ENCODE measurements at places on chromosomes 4 and X.
A peak's percentile ranks its signal among the peaks of the same experiment; 100 is the strongest.

DNA sequence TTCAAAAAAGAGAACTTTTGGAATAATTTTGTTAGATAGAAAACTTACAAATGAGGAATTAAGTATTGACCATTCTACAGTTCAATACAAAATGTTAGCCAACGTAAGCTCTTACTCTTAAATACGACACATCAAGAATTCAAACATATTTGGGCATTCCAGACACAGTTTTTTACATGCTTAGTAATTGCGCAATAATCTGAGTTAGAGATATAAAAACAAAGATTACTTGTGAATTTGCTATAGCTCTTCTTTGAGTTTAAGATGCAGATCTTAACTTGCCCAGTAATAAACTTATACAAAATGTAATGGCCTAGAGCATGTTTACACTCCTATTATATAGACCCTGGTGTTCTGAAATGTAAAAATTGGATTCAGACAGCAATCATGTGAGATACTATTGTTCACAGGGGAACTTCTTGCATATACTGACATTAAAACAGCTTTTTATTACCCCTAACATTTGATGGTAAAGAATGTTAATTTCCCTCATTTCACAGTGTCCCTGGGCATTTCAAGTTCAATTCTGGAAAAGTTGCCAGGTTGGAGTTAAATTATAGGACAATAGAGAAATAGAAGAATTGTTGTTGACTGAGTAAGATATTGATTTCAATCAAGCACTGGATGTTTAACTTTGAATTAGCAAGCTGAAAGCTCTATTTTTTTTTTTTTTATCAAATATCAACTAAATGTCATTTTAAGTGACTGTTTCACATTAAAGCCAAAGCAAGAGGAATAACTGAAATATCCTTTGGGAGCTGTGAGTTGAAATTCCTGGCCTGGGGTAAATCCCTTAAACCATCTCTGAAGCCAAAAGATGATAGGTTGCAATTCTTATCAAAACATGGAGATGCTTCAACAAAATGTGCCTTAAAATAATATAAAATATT, 910 bp downstream of the HPGDS start:
- no peak for DNase-seq

GRCh38 chr4:17560065-17560673, 16.8 kb upstream of the LAP3 start:
- DNase-seq, result no peak

- no peak for DNase-seq
Measured at GRCh38 chr4:142719854-142720541, 126.1 kb downstream of the INPP4B start.

GRCh38 chr4:16329125-16329796, 103.0 kb upstream of the TAPT1 start:
- no peak for DNase-seq

GRCh38 chr4:73053974-73054480, 15.5 kb downstream of the COX18 start:
- DNase-seq, result no peak

DNA sequence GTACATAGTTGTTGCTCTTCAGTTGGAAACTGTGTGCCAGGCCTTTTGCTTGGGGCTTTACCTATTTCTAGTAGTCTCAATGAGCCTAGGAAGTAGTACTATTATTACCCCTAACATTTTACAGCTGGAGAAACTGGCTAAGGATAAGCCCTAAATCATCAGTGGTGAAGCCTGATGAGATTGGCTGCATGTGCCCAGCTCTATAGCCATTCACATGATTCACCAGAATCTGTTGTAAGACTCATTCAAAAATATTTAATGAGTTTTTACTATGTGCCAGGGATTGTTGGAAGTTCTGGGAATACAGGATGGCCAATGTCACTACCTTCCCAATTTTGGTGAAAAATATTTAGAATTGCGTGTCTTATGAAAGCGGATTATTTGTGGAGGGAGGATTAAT, 2.8 kb downstream of the KIT start:
- DNase-seq, result no peak

- no peak for DNase-seq
Measured at GRCh38 chr4:152735396-152735859, 44.1 kb downstream of the TIGD4 start.

DNA sequence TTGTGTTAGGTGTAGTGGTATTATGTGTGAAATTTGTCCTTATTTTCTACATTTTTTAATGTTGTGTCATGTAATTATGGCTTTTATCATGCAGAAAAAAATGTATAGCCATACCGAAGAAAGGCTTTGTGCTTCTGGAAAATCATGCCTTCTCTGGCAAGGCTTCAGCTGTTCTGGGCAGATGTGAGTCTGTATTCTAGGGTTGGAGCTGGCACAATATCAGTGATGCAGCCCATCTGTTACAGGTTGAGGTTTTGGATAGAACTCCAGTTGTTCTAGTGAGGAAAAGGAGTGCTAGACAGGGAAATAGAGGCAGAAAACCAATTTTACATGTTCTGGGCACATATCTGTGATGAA, 44.8 kb upstream of the PRSS12 start:
- no peak for DNase-seq

DNA sequence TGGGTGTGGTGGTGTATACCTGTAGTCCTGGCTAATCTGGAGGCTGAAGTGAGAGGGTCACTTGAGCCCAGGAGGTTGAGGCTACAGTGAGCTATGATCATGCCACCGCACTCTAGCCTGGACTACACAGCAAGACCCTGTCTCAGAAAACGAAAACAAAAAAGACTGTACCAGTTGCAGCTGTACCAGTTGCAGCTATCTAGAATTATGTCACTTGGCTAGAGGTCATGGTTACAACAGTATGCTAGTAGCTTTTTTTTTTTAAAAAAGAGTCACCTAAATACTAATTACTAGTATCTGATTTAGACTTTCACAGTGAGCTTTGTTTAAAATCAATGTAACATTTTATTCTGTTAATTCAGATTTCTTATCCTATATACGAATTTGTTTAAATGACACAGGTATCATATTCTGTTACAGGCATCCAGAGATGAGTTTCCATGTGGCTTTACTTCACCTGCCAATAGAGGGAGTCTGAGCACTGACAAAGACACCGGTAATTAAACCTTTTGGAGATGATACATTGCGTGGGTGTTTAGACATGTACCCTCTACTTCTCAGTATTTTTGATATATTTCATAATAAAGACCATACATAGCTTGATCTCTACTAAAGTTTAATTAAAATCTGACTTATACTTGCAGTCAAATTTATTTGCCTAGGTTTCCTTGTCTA, 100.2 kb upstream of the IL13RA1 start:
- no peak for DNase-seq

DNA sequence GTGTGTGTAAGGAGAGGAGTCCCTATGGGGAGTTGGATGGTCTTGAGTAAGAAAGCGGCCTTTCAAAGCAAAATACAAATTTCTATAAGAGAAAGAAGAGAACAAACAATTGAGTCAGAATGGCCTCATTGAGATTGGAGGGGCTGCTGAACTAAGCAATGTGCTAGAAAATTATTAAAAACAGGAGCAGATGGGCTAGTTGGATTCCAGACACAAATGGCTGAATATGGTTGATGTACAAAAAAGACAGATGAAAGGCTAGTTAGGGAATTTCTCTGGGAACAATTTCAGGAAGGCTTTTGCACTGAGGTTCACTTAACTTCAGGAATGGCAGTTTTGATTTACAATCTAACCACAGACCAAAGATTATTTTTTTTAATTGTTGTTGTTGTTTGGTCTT, 1806.8 kb upstream of the TENM3 start:
- no peak for DNase-seq

- no peak for DNase-seq
Measured at GRCh38 chr4:151627491-151627890, 133.3 kb downstream of the GATB start.

DNA sequence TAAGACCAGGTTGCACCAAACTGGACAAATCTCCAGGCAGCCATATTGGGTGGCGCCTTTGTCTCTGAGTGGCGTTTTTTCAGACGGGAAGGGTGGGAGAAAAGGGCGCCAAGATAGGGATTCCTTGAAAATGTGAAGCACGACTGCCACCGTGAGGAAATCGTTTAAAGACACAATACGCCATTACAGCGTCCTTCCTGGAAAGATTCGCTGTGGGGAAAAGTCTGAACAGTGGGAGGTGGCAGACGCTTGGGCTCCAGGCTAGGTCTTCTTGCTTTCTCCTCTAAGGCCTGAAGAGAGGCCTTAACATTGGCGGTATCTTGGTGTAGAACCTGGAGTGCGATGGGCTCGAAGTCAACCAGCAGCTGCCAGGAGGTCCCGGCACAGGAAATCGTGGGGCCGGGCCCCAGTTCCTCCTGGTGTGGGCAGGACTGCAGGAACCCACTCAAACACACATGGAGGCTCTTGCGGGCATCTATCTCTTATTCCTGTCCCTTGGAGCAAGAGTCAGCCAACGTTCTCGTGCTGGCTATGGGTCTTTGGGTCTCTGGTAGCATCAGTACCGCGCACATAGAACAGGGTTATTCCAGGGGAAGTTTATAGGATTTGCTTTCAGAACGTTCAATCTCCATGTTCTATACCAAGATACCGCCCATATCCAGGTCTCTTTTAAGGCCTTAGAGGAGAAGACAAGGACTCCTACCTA, 208.8 kb downstream of the OR13H1 start:
- DNase-seq, result no peak

GRCh38 chr4:113256946-113257345, 207.5 kb downstream of the ANK2 start:
- no peak for DNase-seq

- no peak for DNase-seq
Measured at GRCh38 chr4:47579235-47579634, 94.2 kb downstream of the ATP10D start.

- no peak for DNase-seq
Measured at GRCh38 chr4:109211671-109212070, 90.8 kb downstream of the COL25A1 start.

DNA sequence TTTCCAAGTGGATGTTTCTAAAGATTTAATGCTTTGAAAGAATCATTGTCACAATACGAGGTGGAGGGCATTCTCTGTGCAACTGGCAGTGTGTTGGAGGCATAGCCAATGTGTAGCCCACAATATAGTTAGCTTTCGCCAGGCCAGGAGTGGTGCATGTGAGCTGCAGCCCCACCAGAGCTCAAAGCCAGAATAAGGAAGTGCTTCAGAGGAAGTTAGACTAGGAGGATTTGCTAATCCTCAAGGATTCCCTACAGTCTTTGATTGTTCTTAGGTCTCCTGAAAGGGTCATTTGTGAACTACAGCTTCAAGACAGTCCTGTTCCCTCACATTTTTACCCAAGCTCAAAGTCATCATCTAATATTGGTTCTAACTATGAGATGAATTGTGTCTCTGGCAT, 16.4 kb downstream of the TRPC5OS start:
- DNase-seq, result no peak

- DNase-seq, result no peak
Measured at GRCh38 chr4:83281307-83281706, 3.3 kb downstream of the COQ2 start.

DNA sequence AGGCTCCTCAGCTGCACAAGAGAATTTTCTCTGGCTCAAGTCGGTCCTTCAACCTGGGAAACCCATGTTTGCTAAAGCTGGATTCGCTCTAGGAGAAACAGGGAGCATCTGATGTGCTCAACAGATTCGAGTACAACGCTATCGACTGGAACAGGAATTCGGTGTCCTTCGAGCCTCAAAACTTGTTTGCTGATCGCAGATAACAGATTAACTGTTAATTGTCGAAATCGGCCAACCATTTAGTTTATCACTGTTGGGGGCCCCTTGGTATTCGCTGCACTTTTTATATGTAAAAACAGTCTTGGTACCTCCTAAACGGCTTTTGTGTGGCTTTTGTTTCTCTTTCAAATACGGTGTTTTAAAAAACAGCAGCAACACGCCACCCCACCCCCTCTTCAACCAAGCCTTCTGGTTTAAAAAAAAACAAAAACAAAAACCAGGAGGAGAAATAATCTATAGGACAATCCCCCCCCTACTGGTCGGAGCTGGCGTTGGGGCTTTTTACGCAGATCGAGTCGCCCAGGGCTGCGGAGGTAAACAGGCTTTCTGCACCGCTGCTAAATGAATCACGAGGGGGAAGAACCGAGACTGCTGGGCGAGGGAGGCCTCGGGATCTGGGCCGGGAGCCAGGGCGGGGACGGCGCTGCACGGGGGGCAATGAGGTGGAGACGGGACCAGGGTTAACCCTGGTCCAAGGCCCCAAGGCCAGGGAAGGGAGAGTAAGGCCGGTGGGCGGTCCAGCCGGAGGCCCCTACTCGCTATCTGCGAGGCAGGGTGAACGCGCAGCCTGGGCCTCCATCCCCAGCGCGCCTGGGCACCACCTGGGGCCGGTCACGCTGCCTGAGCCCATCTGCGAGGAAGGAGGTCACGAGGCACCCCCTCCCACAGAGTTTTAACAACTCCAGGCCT, 71.7 kb upstream of the BCOR start:
- peak; percentile 88 for DNase-seq

DNA sequence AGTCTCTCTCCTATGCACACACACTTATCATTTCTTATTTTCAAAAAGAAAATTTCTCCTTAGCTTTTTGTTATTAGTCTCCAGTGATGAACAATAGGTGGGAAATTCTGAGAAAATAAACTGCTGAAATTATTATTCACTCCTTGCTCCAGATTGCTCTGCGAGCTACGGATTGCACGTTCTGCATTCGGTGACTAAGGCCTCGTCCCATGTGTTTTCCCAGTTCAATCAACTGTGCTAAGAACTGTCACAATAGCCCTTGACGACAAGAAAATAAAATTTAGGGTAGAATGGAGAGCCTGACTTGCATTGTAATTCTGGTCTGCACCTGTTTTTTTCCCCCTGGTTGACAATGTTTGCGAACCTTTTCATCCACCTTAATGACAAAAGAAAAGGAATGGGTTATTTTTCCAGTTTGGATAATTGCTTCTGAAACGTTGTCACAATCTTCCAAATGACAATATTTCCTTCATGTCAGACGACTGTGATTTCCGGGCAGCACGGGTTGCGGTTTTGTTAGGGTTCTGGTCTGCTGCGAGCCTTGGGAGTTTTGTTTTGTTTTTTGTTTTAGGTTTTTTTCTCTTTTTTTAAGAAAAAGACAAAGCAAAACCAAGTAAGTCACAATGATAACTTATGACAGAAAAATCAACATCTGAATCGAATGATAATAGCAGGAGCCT, 124.5 kb upstream of the NOCT start:
- DNase-seq, result no peak

GRCh38 chrX:11460347-11460746, 167.1 kb downstream of the AMELX start:
- DNase-seq, result no peak

DNA sequence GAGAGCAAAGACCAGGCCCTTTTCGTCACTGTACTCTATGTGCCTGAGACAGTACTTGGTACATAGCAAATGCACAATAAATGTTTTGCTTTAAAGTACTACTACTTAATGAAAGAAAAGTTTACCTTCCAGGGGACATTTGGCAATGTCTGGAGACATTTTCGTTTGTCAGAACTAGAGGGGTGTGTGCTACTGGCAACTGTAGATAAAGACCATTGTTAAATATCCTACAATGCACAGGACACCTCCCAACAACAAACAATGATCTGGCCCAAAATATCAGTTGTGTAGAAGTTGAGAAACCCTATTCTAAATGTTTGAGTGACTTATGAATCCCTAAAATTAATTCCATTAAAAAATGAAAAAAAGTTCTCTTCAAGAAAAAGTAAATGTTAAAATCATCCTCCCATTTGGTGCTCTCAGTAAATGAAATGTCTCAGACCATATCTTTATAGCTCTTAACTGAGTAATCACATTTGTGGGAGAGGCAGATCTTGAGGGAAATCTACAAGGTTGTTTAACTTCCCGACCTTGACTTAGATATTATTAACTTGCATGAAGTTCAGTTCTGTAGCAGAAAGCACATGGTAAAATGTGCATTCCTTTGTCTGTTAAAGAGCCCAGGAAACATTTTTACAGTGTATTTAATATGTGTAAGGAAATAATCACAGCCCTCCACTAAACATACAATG, 18.5 kb downstream of the EGFL6 start:
- DNase-seq, result no peak
